ENCODE measurements at places on chromosomes 1 and 21.

DNA sequence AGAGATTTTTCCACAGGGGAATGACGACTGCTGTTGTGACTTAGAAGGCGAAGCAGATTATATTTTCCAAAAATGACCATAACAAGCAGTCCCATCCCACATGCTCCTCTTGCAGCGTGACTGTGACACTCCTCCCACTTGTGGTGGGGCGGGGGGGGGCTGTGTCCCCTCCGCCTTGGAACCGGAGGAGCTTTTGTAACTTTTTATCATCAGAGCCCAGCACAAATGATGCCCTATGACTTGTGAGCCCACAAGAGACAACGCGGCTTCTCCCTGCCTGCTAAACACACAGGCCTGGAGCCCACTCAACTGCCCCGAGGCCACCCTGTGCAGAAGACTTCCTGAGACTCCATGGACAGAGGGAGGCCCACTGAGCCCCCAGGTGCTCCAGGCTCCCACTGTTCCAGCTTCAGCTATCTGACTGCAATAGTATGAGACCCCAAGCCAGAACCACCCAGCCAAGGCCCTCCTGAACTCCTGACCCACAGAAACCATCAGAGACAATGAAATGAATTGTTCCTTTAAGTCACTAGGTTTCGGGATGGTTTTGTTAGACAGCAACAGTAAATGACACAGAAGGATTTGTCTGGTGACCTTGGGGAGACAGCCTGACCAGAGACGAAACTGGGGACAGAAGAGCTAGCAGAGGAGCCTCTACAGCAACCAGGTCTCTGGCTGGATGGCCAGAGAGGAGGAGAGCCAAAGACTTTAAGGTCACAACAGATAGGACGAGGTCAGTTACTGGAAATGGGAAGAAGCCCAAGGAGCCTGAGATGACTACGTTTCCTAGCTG lies 58.8 kb downstream of the CAPZB start:
- DNase-seq = no peak

DNA sequence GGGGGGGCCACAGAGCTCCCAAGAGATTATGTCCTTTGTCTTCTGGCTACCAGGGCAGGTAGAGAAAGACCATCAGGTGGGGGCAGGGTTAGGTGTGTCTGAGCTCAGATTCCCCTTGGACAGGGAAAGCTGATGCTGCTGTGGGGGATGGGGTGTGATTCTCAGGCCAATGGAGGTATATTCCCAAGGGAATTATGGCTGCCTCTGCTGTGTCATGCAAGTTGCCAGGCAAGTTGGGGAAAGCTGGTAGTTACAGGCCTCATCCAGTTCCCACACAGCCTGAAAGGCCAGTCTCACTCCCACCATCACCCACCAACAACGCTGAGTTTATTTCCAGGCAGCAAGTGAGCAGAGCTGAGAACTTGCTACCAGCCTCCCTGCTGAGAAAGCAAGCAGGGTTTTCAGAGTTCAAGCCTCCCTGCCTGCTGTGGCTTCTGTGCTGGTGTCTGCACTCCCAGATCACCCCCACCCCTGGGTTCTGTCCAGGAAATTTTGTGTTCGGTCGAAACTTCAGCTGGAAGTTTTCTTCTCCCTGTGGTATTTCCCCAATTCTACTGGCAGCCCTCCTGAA lies 21.3 kb downstream of the IFI16 start:
- DNase-seq = no peak

- DNase-seq = peak; percentile 93
Observed at GRCh38 chr1:161305867-161306519, 3.8 kb downstream of the MPZ start.

GRCh38 chr1:84253891-84254290 lies 47.6 kb upstream of the SAMD13 start:
- DNase-seq = no peak

GRCh38 chr1:206909883-206910318 lies 11.8 kb downstream of the FCMR start:
- DNase-seq = no peak
